ENCODE measurements at places on chromosomes 13 and 19.

DNA sequence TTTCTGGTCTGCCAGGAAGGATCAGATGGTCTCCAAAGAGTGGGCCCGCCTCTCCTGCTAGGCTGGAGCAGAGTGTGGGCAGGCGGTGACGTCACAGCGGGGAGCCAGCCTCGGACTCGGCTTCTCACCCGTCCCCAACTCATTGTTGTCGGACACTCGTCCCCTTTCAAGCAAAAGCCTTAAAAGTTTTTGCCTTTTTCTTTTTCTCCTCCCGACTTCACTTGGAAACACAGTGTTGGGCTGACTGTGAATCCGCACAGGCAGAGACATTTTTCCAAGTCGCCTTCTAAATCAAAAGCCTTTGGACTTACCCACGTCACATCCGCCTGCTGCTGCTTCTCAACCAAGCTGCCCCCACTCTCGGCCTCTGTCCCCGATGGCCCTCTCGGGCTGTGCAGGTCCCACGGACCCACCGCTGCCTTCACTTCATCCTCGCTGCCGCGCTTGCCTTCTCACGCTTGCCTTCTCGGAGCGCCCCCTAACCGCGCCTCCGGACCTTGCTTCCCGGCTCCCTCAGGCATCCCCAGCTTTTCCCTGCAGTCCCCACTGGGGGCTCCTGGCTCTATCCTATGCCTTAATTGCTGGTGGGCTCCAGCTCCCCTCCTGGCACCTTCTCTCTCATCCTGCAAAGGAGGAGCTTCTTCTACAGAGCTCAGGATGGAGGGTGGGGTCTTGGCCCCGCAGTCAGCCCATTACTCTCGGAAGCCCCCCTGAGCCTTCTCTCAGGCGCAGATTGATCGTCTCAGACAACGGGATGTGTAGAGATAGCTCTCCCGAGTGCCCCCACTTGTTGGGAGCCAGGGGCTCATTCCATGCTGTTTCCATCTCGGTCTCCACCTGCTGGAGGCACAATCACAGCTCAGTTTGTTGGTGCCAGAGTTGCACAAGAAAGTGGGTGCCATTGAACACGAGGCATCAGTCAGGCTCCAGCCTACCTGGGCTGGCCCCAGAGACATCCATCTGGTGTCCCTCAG is 3.9 kb upstream of the ZNF135 start:
- DNase-seq: no peak

- no peak for DNase-seq
These were observed 278.8 kb downstream of the SLITRK6 start for GRCh38 chr13:85520445-85520844.

- DNase-seq: no peak
These were observed 9.0 kb downstream of the FPR3 start for GRCh38 chr19:51803967-51804366.

- peak; percentile 8 for DNase-seq
These were observed 154.5 kb upstream of the SOX1 start for GRCh38 chr13:111912453-111912866.

GRCh38 chr19:3027981-3028304 is 1.1 kb downstream of the TLE2 start:
- no peak for DNase-seq
